ENCODE measurements at places on chromosomes 13 and 19.

DNA sequence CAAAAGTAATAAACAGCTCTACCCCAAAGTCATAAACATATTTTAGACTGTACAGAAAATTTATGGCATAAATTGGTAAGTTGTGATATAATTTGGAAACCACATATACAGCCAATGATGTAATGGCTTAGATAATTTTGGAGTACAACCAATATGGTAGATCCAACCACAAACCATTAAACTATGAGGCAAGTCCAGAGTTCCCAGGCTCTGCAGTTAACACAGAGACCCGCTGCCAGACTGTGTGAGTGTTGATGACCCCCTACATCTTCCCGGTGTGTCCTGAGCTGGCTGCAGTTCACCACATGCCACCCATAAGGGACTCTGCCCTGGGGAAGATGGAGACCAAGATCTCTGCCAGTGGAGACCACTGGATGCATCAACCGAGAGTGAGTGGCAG, 9.9 kb upstream of the SERPINE3 start:
- DNase-seq: no peak

DNA sequence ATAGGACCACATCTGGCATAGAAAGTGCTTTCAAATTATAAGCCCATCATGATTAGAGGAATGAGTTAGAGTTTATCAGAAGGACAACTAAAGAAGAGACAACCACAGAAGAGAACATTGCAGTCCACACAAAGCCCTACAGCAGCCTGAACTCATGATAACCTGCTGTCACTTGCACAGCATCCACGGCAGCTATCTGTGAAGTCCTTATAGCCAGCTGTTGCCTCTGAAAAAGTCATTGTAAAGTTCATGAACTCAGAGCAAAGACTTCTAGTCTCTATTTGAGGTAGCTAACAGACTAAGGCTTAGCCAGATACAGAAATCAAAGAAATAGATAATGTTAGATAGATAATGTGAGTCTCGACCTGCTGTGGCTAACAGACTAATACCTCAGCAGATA, 450.0 kb downstream of the KLF5 start:
- no peak for DNase-seq

GRCh38 chr13:110726726-110727125, 13.2 kb downstream of the ING1 start:
- no peak for DNase-seq

DNA sequence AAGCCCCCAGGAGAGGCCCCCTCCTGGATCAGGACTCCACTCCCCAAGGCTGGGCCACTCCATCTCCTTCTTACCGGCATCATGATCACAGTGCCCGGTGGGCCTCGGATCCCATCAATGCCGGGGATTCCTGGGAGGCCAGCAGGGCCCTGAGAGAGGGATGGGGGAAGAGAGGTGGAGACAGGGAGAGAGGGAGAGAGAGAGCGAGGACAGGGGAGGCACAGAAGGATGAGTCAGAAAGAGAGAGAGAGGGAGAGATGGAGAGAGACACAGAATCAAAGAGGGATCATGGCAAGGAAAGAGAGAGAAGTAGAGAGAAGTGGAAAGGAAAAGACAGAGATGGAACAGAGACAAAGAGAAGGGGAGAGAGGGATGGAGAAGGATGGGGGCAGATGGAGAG, 13.8 kb downstream of the COL5A3 start:
- no peak for DNase-seq

- DNase-seq: peak; percentile 50
Observed at GRCh38 chr19:1259876-1260748, 9.0 kb upstream of the CIRBP start.

GRCh38 chr13:74219566-74219965, 85.4 kb upstream of the KLF12 start:
- DNase-seq: no peak
